Stomach (tissue), 19 donors: ENCODE measurements at places on chromosomes 2 and 18. TPM values are rescaled to one million over a fixed set of nuclear protein-coding genes. Genes with fewer than 3 reads are reported as not detected.

GRCh38 chr2:149561309-149561926 lies 26.2 kb downstream of the MMADHC start:
- peak; percentile 60 for DNase-seq

DNA sequence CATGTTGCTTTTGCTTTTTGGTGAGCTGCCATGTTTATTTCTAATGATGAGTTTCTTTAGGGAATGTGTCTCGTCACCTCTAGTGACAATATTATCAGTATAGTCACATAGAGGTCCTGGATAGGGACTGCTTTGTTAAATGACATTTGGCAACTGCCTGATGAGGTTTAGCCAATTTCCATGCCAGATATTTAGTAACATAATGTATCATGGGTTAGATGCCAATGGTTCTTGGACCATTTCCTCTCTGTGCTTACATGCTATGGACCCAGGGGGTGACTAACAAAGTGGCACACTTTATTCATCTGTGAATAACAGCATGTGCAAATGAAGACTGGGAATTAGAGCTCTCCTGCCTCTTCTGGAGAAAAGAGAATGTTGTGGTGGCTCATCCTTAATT lies 56.2 kb upstream of the RAB27B start:
- DNase-seq, result no peak

DAW1 gene
- not detected for total RNA-seq

GRCh38 chr2:160375802-160376469 lies 117.7 kb downstream of the RBMS1 start:
- DNase-seq, result peak; percentile 51

- no peak for DNase-seq
Observed at GRCh38 chr2:202881570-202881969, 10.0 kb upstream of the ICA1L start.
